ENCODE measurements at places on chromosomes 2 and 18. TPM values are rescaled to one million over a fixed set of nuclear protein-coding genes. Genes with fewer than 3 reads are reported as not detected.

DNA sequence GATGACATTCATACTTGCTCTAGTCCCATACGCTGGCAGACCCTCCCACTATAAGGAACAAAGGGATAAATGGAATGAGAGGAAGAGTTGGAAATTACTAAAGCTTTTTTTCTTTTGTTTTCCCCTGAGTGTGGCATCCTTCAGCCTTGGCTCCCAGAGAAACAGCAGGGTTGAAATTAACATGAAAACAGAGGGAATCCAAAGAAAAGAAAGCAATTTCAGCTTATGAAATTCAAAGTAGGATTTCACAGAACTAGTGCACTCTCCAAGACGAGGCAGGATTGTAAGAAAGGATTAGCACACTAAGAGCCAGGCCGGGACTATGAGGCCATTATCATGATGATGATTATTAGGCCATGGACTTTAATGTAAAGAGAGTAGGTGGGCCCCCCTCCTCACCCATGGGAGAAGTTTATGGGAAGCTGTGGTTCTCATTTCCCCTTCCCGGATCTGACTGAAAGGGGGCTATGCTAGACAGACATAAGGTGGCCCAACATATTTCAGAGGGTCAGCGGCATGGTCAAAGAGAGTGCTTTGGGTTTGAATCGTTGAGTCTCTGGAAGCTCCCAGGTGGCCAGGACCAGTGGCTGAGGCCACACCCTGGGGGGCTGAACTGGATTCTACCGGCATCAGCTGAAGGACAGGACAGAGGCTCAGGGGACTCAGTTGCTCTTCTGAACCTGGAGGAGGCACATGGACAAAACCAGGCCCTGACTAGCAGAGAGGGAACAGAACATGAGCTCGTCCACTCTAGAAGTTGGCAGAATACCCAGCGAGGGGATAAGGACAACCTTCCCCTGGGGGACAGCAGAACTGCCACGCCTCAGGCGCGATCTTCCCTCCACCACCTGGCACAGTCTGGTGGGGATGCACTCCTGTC lies 100.1 kb upstream of the ARL4C start:
- peaks cover 40% of the 10 kb centered on the region for H3K4me1 ChIP-seq
- peak overlapping the region; percentile 7 for H3K4me3 ChIP-seq
- peak overlapping the region; percentile 82 for H3K27ac ChIP-seq
- no peak for DNase-seq
- no peaks in the 10 kb centered on the region for H3K36me3 ChIP-seq

DNA sequence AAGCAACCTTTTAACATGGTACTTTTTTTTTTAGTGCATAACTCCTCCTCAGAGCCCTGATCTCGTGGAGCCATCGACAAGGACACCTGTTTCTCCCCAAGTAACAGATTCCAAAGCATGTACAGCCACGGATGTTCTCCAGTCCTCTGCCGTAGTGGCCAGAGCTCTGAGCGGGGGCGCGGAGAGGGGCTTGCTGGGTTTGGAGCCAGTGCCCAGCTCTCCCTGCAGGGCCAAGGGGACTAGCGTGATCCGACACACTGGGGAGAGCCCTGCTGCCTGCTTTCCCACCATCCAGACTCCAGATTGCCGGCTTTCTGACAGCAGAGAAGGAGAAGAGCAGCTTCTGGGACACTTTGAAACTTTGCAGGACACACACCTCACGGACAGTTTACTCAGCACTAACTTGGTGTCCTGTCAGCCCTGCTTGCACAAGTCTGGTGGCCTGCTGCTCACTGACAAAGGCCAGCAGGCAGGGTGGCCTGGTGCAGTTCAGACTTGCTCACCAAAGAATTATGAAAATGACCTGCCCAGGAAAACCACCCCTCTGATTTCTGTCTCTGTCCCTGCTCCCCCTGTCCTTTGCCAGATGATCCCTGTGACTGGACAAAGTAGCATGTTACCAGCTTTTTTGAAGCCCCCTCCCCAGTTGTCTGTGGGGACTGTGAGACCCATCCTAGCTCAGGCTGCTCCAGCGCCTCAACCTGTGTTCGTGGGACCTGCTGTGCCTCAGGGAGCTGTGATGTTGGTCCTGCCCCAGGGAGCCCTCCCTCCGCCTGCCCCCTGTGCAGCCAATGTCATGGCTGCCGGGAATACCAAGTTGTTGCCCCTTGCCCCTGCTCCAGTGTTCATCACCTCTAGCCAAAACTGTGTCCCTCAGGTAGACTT lies 4.5 kb downstream of the KLF11 start:
- peak overlapping the region; percentile 49 for H3K4me3 ChIP-seq
- DNase-seq = no peak
- peaks cover 6% of the 10 kb centered on the region for H3K4me1 ChIP-seq
- peaks cover 10% of the 10 kb centered on the region for H3K36me3 ChIP-seq
- H3K27me3 ChIP-seq = no peaks in the 10 kb centered on the region

GRCh38 chr18:77071711-77072292 lies 60.8 kb downstream of the MBP start:
- no peak overlapping the region for H3K4me3 ChIP-seq
- H3K27ac ChIP-seq = no peak overlapping the region
- H3K36me3 ChIP-seq = no peaks in the 10 kb centered on the region

- no peak overlapping the region for H3K4me3 ChIP-seq
- DNase-seq = no peak
- no peaks in the 10 kb centered on the region for H3K4me1 ChIP-seq
- no peak overlapping the region for H3K27ac ChIP-seq
Observed at GRCh38 chr2:212929116-212929515, 222.3 kb downstream of the IKZF2 start.

DNA sequence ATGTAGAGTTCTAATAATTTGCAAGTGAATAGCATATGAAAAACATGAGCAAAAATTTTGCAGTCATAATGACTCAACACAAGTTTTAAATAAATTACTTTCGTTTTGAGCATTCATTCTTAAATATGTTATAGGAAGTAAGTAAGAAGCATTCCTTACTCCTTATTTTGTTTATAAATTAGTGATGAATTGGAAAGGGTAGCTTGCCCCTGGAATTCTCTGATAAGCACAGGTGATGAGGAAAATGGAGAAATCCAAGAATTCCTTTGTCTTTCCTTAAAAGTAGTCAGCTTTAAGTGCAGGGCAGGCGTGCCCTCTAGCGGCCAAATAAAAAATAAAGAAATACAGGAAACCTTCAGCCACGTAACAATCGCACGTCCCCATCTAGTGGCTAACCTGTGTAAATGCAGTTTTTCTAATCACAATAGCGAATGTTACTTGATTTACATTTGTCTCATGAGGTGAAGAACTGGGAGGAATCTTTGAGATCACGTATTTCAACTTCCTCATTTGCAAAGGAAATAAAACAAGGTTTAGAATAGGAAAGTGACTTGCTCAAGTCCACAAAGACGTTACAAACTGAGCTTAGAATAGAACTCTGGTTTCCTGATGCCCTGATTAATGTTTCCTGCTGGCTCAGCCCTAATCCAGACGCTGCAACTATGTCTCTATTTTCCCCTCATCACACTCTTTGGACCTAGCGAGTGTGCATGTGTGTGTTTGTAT lies 47.2 kb upstream of the ZNG1B start:
- H3K4me3 ChIP-seq = no peak overlapping the region
- H3K36me3 ChIP-seq = peaks cover 6% of the 10 kb centered on the region
- peaks cover 9% of the 10 kb centered on the region for H3K27me3 ChIP-seq
- H3K4me1 ChIP-seq = no peaks in the 10 kb centered on the region
- H3K27ac ChIP-seq = no peak overlapping the region

- H3K36me3 ChIP-seq = no peaks in the 10 kb centered on the region
- H3K27ac ChIP-seq = no peak overlapping the region
- no peaks in the 10 kb centered on the region for H3K27me3 ChIP-seq
- DNase-seq = no peak
- no peaks in the 10 kb centered on the region for H3K4me1 ChIP-seq
Observed at GRCh38 chr2:78861546-78861945, 164.0 kb upstream of the REG3G start.

DNA sequence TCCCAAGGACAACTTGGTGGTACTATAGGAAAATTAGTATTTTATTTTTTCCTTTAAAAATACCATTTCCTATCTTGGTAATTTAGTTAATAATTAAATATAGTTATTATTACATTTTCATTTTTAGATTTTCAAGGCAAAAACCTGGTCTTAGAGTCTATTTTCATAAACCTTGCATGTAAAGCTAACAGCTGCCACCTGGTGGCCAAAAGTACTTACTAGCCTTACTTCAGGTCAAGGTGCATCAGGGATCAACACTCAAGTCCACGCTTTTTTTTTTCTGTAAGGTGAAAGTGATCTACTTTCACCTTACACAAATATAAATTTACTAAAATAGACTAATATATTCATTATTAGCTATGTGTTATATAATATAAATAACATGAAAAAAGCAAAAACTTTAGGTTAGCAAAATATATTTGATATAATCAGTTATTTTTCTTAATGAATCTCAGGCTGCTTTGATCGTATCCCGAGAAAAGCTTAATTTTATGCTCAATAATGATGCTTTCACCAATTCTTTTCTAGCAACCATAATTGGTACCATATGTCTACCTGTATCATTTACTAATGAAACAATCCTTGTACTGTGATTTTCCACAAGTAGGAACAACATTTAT lies 62.5 kb downstream of the RELCH start:
- DNase-seq = peak; percentile 60
- peaks cover 4% of the 10 kb centered on the region for H3K36me3 ChIP-seq
- no peaks in the 10 kb centered on the region for H3K4me1 ChIP-seq
- no peak overlapping the region for H3K27ac ChIP-seq

GRCh38 chr2:71562518-71562917 lies 109.2 kb downstream of the DYSF start:
- DNase-seq = no peak
- H3K4me3 ChIP-seq = no peak overlapping the region
- H3K27ac ChIP-seq = no peak overlapping the region
- H3K27me3 ChIP-seq = no peaks in the 10 kb centered on the region
- H3K4me1 ChIP-seq = no peaks in the 10 kb centered on the region
- H3K36me3 ChIP-seq = no peaks in the 10 kb centered on the region

- H3K36me3 ChIP-seq = peaks cover 2% of the 10 kb centered on the region
- peak overlapping the region; percentile 89 for H3K4me3 ChIP-seq
- no peaks in the 10 kb centered on the region for H3K27me3 ChIP-seq
- peak; percentile 68 for DNase-seq
Observed at GRCh38 chr2:226030788-226031646, 631.5 kb downstream of the NYAP2 start.

DNA sequence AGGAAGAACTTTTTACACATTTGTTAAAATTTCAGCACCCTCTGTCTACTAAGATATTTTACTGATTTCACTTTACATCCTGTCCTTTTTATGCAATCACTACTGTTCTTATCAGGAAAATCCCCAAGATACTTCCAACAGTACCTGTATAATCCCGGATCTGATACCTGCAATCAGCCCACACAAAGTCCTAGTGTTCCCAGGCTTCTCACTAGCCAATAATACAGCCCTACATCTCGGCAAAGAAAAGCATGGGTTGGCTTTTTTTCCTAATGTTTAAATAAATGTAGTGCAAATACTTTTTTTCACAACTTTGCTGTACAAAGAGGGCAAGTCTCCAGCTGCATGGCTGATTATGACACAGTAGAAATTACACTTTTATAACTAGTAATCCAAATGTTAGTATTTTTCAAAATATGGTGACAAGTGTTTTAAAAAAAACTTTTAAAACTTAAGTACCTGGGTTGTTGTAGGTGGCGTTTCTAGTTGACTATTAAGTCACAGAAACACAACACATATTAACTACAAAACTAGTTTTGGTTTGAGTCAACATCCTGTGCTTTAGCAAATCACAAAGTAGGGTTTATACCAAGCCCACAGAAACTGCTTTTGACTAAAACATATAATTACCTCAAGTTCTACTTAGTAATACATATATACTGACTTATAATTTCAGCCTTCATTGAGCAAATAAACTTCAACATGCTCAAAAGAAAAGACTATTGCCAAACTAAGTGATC lies 19.5 kb downstream of the CNOT11 start:
- H3K4me3 ChIP-seq = no peak overlapping the region
- no peaks in the 10 kb centered on the region for H3K27me3 ChIP-seq
- H3K27ac ChIP-seq = no peak overlapping the region
- H3K36me3 ChIP-seq = peaks cover 16% of the 10 kb centered on the region

DNA sequence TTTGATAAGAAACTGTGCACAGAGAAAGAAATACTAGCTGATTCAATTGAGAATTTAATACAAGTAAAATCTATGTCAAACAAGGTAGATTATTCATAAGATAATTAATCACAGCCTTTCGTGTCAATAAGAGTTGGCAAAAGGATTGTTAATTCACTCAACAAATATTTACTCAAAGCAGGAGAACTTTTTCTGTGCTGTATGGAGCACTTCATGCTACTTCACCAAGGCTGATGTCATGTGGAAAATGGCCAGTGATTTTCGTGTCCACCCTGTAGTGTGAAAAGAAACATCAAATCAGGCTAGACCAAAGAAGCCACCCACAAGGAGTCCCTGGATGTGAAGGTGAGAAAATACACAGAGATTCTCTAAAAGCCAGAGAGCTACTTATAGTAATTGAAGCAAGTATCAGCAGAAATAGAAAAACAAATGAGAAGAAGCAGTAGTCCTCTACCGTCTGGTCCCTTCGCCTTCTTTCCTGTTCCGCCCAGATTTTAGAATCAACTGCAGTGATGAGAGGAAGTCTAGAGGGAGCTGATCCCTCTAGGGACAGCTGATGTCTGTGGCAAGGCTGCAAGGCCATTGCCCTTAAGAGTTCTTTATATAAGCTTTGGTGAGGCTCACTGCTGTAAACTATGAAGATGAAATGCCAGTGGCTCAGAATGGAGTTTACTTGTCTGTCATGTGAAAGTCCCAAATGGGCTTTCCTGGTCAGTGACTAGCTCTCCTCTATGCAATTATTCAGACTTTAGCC lies 201.3 kb upstream of the APCDD1 start:
- no peak for DNase-seq
- H3K27ac ChIP-seq = no peak overlapping the region
- H3K4me3 ChIP-seq = no peak overlapping the region
- H3K4me1 ChIP-seq = no peaks in the 10 kb centered on the region
- H3K36me3 ChIP-seq = no peaks in the 10 kb centered on the region

DNA sequence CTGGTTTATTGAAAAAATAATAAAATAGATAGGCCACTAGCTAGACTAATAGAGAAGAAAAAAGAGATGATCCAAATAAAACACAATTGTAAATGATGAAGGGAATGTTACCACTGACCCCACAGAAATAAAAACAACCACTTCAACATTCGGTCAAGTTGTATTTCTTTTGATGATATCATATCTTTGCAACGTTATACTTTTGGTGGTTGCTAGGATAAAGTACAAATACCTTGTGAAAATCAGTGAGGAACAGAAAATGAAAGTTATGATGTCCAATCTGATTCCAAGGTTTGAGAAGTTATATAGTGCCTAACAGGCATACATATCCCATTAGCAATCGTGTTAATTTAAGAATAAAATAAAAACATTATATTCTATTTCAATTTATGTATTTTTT lies 6.6 kb upstream of the ASNSD1 start:
- no peaks in the 10 kb centered on the region for H3K4me1 ChIP-seq
- H3K27ac ChIP-seq = no peak overlapping the region
- H3K4me3 ChIP-seq = no peak overlapping the region
- H3K27me3 ChIP-seq = peaks cover 6% of the 10 kb centered on the region

GRCh38 chr18:36365836-36366775 lies 68.6 kb downstream of the FHOD3 start:
- H3K27ac ChIP-seq = no peak overlapping the region
- peaks cover 15% of the 10 kb centered on the region for H3K36me3 ChIP-seq
- no peak overlapping the region for H3K4me3 ChIP-seq
- H3K4me1 ChIP-seq = no peaks in the 10 kb centered on the region
- no peak for DNase-seq

FARSB gene
- 38.7 TPM for total RNA-seq

FHOD3 gene
- 29.0 TPM for total RNA-seq

UGT1A8 gene
- not detected for total RNA-seq

UGT1A3 gene
- total RNA-seq = not detected

CYP27C1 gene
- 10.1 TPM for total RNA-seq
